ENCODE measurements at places on chromosomes 3 and 15.

GRCh38 chr15:50257332-50257731 lies 8.2 kb downstream of the HDC start:
- no peak for DNase-seq

GRCh38 chr3:180700941-180701340 lies 21.7 kb upstream of the CCDC39 start:
- peak; percentile 10 for DNase-seq

DNA sequence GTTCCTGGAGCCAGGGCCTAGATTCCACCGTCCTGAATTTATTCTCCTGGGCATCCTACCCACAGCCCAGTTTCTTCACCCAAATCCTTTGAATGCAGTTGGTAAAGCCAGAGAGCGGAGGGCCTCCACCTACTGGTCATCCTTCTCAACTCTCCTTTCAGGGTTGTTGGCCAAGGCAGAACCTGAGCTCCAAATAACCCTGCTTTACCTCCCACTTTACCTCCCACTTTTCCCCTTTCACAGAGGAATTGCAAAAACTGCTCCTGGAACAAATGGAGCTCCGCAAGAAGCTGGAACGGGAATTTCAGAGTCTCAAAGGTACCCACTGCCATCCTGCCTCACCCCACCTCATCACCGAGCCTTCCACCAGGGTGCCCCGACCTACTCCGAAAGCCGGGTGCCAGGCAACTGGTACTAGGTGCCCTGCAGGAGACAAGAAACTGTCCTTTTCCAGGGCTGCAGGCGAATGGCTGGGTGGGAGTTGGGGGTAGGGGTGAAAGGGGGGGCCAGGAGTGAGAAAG lies 6.8 kb downstream of the SKOR1 start:
- DNase-seq: peak; percentile 24

DNA sequence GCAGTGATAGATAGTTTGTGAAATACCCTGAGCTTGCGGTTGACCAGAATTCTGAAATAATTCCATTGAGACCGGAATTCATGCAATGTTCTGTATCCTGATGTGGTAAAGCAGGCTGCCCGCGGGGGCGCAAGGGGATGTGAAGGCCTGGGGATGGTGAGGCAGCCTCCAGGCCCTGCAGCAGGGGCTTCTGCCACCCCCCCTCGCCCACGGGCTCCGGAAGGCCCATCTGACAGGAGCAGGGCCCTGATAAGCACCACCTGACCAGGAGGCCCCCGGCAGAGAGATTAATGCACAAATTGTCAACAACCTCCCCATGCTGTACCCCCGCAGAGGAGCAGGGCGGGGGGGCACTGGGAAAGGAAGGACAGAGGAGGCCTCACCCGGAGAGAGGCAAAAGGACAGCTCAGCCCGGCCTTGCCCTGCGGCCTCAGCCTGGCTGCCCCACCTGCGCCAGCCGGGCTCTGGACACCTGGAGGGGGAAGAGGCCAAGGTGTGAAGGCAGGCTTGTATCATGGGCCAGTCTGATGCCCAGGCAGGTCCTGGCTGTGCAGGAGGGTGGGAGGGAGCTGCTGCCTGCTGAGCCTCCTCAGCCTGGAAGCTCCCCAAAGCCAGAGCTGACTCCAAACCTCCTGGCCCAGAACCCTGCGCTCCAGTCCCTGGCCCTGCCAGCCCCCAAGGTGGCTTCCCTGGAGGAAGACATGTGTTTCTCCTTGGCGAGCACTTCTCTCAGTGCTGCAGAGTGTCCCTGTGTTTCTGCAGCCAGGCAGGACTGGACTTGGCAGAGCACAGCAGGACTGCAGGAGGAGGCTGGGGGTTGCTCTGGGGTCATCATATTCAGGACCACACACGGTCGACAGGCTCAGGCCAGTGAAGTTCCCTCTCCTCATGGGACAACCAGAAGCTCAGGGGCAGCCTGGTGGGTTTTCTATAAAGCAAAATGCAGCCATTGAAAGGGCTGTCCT lies 46.5 kb downstream of the RPN1 start:
- no peak for DNase-seq

- peak; percentile 3 for DNase-seq
Measured at GRCh38 chr15:93943586-93943985, 287.8 kb upstream of the MCTP2 start.

DNA sequence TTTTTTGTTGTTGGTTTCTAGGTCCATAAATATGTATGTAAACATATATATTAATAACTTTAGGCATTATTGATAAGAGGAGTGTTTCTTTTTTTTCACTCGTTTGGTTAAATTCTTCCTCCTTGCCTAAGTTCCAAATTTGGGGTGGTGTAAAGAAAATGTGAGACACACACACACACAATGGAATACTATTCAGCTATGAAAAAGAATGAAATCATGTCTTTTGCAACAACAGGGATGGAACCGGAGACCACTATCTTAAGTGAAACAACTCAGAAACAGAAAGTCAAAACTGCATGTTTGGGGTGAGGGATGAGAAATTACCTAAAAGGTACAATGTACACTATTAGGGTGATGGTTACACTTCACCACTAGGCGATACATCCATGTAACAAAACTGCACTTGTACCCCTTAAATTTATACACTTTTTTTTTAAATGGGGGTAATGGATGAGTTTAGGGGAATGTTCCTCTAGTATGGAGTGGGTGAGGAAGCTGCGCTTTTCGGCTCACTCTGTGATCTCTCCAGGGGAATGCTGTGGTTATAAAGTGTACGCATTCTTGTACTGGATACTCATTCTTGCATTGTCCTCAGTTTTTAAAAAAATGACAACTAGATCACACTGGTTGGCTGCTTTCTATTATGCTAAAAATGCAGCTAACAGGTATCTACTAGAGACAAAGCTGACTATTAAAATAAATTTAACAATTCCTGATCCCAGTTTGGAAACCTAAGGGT lies 50.8 kb upstream of the PPARG start:
- no peak for DNase-seq

DNA sequence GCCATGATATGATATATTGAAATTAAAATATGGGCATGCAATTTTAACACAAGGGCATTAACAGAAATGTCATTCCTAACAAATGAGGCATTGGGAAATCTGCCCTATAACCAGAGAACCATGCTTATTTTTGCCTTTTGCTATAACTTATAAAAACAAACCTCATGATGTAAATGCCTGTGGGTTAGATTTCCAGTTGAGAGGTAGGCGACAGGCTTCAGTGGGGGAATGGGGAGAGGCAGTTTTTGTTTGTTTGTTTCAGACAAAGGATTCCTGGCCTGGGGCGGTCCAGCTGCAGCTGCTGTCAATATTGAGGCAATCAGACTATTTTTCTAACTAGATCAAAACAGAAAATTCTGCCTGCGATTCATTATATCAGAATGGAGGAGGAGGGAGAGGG lies 490.4 kb upstream of the CFAP20DC start:
- peak; percentile 58 for DNase-seq
